Stimulated activated CD4-positive, alpha-beta T cell treated with anti-CD3 and anti-CD28 coated beads, TNF-alpha, amount 100 ng/mL, for 48 hours (primary cell): ENCODE measurements at places on chromosomes 16 and 17.

- DNase-seq: no peak
Observed at GRCh38 chr17:39138431-39139160, 12.8 kb downstream of the PLXDC1 start.

- DNase-seq: peak; percentile 43
Observed at GRCh38 chr16:48101069-48101674, 54.6 kb downstream of the ABCC12 start.

DNA sequence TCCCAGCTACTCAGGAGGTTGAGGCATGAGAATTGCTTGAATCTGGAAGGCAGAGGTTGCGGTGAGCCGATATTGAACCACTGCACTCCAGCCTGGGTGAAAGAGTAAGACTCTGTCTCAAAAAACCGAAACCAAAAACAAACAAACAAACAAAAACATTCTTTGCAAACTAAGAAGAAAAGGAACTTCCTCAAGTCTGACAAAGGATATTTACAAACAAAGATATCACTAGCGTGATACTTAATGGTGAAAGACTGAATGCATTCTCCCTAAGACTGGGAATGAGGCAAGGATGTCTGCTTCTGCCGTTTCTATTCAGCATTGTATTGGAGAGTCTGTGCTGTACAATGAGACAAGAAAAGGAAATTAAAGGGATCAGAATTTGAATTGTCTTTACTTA lies 10.5 kb upstream of the MPO start:
- no peak for DNase-seq

- peak; percentile 13 for DNase-seq
Observed at GRCh38 chr16:71367241-71367976, 8.9 kb downstream of the CALB2 start.

- no peak for DNase-seq
Observed at GRCh38 chr16:67148656-67149275, 2.0 kb downstream of the B3GNT9 start.

DNA sequence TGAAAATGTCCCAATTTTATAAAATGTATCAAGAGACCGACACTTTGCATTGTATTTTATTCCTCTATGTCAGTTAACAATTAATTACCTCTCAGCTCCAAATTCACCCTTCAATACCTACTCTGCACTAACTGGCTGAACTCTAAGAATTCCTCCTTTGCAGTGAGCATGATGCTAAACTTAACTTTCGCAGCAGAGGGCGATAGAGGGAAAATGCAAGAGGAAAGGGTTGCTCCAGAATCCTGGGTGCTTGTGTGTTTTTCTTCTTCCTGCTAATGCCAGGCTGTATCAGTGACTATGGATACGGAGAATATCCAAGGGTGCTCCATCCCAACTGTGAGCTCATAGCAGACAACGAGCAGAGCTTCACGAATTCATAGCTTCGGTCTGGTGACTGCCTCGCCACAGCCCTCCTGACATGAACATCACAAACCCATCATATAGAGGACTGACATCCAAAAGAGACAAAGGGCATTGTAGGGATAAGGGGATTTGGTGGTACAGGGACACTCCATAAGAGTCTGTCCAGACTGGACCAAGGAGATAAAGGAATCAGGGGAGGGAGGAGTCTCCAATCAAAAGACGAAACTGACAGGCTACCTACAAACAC lies 172.9 kb downstream of the STX8 start:
- no peak for DNase-seq

GRCh38 chr17:47009759-47010594 lies 30.9 kb upstream of the RPRML start:
- DNase-seq: no peak

GRCh38 chr17:39150104-39150634 lies 1.3 kb downstream of the PLXDC1 start:
- no peak for DNase-seq

- DNase-seq: no peak
Observed at GRCh38 chr16:78211946-78212345, 112.5 kb downstream of the WWOX start.

GRCh38 chr16:88286301-88286923 lies 96.3 kb upstream of the ZNF469 start:
- DNase-seq: no peak

DNA sequence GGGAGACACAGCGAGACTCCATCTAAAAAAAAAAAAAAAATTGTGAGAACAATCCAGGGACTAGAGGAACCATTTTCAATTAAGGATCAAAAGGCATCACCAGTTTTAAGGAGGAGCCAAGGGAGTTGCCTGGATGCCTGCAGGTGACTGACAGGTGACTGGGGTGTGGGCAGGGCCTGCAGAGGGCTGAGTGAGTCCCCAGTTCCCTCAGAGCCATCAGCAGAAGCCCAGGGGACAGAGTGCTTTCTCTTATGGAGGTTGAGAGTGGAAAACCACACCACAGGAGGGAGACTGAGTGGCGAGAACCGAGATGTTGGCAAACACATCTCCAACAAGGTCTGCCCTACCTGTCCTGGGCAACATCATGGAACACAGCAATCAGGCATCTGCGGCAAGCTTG lies 27.1 kb upstream of the CREBBP start:
- no peak for DNase-seq

DNA sequence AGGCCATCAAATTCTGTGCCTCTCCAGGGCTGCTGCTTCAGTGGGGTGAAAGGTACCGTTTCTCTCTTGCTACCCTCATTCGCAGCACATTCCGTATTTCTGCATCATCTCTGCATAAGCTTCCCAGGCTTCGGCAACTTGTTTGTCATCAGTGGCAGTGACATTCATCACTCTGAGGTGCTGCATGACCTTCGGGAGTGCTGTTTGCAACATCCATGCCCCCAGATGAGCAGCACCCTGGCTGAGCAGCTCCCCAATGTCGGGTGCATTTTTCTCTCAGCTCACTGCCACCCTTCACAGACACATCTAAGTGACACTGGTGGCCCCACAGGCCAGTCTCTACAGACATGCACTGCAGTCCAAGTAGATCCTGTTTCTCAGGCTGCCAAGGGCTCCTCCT lies 3.8 kb downstream of the CREBBP start:
- no peak for DNase-seq

GRCh38 chr16:66441586-66442375 lies 14.7 kb downstream of the BEAN1 start:
- no peak for DNase-seq
